ENCODE measurements at places on chromosomes 13 and 19.

- no peak for DNase-seq
Observed at GRCh38 chr13:34816908-34817665, 125.0 kb upstream of the NBEA start.

DNA sequence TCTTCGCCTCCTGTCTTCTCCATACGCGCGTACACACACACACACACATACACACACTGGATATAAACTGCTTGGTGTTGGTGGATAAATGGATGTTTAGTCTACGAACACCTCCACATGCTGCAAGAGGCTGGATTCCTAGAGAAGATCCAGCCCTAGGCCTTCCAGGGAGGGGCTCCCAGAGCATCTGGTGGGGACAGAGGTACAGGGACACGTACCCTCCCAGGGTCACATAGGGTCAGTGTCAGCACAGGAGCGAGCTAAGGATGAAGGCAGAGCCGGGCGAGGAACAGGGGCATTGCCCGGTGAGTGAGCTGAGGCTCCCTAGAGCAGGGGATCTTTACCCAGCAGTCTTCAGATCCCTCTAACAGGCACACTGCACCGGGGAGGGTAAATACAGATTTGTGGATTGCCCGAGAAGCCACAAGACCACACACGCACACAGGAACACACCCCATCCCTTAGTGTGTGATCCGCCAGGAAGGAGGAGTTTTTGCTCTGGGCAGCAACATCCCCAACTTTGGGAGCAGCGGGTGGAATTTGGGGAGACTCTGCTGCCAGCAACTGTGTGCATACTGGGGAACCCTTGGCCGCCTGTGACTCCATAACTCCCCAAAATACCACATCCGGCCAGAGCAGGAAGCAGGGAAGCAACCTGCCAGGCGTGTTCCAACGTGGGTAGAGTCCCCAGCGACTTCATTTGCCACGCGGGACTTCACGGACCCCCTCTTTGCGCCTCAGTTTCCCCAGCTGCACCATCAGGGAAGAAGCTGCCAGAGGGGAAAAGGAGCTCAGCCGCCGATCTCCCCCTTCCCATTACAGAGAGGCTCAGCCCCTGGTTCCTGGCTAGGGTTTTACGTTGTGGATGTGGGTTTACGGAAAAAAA lies 5.8 kb upstream of the TLE2 start:
- DNase-seq: peak; percentile 55

GRCh38 chr19:5288347-5288739 lies 52.3 kb downstream of the PTPRS start:
- DNase-seq: no peak

DNA sequence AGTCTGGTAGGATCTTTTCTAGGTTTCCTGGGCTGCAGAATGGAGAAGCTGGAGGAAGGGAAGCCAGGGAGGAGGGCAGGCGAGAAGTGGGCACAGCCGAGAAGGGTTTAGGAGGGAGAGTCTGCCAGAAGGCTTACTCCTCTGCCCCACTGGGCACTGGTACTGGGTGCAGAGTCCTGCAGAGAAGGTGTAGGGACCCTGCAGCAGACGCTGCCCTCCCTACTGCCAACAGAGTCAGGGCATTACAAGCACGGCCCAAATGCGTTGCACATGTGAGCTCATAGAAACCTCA lies 726 bp upstream of the PEPD start:
- DNase-seq: no peak

- no peak for DNase-seq
Observed at GRCh38 chr19:28234637-28235036, 978.3 kb downstream of the UQCRFS1 start.

GRCh38 chr13:30253830-30254229 lies 53.5 kb downstream of the KATNAL1 start:
- DNase-seq: no peak

DNA sequence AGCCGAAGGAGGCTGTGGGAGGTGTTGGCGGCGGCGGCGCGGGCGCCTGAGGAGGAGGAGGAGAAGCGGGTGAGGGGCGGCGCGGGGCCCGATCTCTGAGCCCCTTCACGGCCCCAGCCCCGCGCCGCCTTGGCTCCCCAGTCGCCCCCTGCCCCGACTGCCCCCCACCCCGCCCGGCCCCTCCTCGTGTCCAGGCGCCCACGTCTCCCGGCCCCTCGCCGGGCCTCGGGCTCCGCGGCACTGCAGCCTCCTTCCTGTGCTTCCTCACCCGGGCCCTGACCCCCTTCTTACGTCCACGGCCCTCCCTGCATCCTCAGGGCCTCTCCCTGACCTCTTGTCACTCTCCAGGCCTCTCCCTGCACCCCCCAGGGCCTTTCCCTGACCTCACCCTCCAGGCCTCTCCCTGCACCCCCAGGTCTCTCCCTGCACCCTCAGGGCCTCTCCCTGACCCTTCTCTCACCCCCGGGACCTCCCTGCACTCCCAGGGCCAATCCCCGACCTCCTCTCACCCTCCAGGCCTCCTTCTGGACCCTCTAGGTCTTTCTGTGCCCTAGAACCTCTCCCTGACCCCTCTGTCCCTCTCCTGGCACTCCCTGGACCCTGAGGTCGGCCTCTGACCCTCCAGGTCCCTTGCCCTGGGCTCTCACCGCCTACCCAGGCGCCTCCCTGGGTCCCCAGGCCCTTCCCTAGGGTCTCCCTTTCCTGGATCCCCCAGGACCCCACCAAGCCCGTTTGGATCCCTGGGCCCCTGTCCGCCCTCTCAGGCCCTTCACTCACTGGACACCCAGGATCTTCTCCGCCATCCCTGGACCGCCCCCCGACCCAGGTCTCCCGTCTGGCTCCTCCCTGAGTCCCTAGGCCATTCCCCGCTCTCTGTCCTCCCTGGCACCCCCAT lies 460 bp downstream of the KMT5C start:
- no peak for DNase-seq

DNA sequence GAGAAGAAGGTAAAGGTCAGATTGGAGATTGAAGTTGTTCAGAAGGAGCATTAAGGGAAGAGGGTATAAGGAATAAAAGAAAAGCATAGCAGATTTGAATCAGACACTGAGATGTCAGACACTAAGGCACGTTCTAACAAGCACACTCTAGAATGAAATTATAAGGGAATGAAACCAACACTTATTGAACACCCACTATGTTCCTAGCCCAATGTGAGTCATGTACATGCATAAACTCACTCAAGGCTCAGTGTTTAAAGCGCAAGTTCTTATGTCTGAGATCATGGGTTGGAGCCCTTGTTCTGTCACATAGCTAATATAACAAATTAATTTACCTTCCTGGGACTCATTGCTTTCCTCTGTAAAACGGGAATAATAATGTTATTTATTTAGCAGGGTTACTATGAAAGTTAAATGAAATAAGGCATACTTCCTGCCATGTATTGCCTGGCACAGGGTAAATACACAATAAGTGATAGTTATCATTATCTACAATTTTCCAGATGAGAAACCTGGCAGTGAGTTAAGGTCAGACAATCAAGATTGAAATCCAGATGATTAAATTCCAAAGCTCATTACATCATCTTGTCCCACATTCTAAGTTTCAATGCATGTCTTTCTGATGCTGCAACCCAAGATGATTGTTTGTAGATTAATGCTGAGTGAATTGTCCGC lies 68.3 kb upstream of the DACH1 start:
- DNase-seq: no peak

DNA sequence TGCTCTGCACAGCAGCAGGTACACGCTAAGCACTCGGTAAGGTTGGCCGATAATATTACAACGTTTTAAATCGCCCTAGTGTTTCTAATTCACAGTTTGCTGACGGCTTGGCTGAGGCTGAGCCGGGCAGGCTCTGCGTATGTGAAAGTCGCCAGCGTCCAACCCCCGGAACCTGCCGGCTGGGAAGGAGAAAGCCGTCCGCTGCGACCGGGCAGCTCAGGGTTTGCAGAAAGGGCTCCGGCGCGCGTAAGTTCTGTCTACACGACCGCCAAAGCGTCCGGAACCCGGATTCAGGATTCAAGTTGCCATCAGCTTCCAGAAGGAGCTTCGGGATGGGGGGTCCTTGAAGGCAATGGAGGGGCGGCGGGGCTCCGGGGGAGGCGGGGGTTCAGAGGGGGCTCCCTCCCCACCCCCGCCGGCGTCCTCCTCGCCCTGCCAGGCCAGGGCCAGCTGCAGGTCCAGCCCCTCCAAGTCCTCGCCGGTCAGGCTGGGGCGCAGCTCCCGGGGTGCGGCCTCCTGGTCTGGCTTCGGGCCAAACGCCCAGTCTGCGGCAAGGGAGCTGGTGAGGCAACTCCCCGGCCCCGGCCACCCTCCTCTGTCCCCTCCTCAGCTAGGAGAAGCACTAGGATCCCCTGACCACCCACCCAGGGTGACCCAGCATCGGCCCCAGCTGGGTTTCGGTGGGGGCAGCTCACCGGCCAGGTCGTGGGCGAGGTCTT lies 575 bp downstream of the SMIM44 start:
- no peak for DNase-seq

GRCh38 chr13:75486146-75487062 lies 4.4 kb upstream of the TBC1D4 start:
- no peak for DNase-seq

DNA sequence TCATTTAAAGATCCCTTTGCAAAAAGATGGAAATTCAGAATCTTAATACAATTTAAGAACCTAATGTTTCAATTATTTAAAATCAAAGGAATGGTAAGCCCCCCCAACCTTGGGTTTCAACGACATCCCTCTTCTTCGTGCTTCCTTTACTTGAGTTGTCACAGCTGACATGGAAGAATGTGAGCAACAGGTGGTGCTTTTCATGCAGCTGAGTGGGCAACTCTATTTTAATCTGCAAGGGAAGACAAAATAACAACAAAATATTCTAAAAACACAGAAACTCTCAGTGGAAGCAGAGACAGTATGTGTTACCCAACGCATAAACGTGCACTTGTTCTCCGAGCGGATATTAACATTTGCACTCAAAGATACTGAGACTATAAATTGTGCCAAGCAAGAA lies 92.3 kb downstream of the DOCK9 start:
- no peak for DNase-seq

DNA sequence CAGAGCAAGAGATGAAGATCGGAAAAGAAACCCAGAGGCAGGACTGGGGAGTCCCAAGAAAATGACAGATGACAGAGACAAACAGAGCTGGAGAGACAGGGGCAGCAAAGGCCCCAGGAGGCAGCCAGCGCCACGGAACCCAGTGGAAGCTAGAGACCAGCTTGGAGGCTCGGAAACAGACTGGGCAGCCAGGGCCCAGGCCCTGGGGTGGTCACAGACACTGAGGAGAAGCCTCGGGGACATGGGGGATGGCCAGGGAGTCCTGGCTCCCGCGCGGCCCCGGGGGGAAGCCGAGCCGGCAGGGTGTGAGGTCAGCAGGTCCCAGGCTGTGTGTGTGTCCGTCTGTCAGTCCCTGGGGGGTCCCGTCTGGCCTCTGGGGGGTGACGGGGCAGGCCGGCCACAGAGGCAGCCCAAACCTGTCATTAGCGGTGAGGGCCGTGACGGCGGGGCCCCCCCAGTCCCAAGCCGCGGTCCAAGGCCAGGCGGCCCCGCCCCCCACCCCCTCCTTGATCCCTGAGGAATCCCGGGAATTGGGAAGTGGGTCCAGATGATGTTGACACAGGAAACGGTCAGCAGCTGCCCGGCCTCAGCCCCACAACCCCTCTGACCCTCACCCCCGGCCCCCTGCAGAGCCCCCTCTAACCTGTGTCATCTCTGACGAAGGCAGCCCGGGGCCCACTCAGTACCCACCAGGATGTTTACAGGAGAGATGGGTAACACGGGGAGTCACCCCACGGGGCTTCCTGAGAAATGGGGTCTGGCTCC lies 2.5 kb upstream of the TMEM190 start:
- DNase-seq: no peak

GRCh38 chr13:38844581-38844980 lies 146.1 kb downstream of the STOML3 start:
- DNase-seq: no peak

GRCh38 chr19:19110410-19111135 lies 27.7 kb downstream of the TMEM161A start:
- DNase-seq: peak; percentile 62

DNA sequence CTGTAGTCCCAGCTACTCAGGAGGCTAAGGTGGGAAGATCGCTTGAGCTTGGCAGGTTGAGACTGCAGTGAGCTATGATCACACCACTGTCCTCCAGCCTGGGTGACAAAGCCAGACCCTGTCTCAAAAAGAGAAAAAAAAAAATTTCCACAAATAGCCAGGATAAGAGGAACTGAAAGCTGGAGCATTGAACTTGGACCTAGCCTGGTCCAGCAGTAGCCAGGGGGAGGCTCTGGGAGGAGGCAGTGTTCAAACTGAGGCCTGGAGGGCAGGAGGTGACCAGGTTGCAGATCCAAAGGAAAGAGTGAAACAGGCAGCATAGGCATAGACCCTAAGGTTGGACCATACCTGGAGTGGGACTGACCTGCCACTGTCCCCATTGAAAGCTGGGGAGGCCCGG lies 26.9 kb upstream of the PIK3R2 start:
- no peak for DNase-seq

GRCh38 chr19:1373534-1374249 lies 10.0 kb upstream of the NDUFS7 start:
- no peak for DNase-seq

GRCh38 chr13:105047676-105048295 lies 1487.7 kb downstream of the EFNB2 start:
- DNase-seq: no peak

All from GM13977 (cell line).